HTR-8/SVneo (cell line): ENCODE measurements at places on chromosomes 1 and 21.

GRCh38 chr1:84621553-84621952 lies 47.3 kb upstream of the CTBS start:
- no peak for DNase-seq

DNA sequence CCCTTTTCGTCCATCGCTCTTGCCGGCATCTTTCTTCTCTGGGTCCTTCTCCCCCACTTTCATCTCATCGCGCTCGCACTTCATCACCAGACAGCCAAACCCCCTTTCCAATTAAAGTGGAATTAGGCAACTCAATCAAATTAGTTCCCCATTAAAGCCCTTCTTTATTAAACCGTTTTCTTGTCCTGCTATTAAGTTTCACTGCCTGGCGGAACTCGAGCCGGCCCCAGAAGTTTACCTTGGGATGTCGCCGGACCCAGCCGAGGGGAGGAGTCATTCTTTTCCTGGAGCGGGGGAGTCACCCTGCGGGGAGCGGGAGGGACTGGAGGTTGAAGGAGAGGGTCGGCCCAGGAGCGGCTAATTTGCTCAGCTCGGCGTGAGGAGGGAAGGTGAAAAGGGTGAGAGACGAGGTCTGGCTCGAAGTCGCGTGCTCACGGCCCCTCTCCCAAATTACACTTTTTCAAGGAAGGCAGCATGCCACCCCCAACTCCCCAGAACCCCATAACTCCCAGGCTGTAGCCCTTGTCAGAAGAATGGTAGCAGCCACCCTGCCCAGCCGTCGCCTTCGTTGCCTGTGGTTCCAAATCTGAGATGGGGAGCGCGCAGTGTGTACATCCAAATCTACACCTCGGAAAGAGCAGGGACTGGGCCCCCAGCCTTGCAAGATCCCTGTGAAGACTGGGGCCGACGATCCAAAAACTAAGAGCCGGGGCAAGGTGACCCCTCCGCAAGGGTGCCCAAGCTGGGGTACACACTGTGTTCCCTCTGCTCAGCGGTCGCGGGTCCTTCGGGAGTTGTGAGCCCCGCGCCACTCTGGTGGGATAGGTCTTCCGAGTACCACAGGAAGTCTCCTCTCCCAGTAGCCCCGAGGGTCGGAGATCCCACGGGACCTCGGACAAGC lies 6.4 kb downstream of the DMRTA2 start:
- no peak for DNase-seq

DNA sequence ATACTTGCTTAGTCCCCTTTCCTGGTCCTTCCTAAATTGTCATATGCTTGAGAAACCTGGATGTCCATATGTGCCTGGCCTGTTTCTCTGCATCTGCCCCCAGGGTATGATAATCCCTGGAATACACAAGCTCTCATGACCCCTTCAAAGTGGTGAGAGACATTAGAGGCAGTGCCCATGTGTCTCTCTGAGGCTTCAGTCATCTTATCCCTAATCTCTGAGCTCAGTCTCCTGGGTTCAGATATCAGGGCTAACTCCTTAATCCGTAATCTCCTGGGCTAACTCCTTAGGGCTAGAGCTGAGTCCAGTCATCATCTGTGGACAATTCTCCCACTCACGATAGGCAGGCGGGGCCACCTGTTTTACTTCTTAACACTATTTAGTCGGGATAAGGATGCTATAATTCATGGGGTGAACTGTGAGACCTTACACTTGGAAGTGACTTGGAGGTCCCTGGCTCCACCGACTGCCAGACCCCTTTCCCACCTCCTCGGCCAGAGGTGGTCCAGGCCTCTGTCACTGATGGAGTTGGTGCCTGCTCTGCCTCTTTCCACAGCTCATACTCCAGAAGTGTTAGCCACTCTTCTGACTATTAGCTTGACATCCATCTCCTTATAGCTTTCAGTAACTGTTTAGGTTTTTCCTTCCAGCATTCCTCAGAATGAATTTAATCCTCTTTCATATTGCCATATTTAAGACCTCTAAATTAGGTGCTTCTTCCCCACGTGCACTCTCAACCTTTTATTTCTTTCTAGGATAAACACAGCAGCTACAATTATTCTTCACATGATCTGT lies 22.7 kb downstream of the CCN1 start:
- no peak for DNase-seq

DNA sequence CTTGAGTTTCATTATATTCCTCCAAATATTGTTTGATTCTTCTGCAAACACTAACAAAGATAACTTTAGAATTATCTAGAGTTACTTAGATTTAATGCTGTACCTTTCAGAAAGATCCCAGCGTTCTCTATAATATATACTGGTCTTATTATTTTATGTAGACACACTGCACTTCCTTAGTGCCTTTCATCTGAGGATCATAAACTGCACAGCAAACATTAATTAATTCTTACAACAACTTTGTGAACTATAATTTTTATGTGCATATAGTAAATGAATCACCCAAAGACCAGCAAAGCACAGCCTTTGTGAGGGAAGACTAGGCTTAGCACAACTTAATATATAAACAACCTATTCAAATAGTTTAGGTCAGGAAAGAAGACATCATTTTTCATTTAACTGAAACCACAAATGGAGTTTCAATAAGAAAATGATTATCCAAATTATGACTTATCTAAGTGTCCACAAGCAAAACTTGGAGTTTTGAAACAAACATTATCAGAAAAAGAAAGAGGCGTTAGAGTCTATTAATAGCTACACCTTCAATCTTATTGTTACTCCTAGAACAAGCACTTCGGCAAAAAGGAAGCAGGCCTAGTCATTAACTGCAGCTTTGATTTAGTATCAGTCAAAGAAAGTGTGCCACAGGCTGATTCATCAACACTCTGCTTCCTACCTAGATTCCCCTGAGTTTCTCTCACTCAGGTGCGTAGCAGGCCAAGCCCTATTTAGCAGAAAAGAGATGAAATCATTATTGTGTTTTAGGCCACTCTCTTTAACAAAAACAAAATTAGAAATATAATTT lies 22.5 kb upstream of the RC3H1 start:
- no peak for DNase-seq

DNA sequence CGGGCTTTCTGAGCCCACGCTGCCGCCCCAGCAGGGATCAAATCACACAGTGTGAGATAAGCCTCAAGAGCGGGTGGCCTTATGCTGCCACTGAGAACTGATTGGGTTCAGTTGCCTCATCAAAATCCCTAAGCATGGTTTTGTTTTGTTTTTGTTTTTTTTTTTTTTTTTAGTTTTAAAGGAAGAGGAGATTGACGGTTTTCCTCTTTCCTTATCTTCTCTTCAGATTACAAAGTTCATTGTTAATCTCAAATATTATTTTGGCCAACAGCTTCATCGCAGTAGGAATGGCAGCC lies 651 bp downstream of the COA6 start:
- no peak for DNase-seq

DNA sequence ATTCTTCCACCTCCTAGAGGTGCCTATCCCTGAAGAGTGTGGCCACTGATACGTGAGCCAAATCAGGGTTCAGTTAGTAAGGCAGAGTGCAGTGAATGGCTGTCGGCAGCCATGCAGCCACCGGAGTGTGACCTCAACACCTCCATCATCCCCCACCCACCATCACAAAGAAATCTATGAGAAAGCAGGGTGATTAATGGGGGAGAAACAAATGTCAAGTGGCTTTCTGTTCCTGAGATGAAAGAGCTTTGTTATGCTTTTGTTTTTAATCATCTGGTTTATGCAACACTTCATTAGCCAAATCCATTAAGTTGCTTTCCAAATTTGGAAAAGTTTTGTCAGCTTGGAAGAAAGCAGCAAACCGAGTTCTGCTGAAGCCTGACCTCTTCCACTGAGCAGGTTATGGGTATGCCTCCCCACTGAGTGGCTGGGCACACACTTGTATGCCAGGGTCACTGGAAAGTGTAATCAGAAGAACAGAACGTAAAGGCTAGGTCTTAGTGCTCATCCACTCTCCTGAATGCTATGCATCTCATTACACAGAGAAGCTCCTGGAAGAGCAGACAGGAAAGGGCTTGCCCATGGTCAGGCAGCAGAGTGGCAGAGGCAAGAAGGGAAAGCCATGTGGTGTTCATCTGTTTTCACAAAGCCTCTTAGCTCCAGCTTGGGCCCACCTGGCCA lies 57.1 kb upstream of the ATP1B1 start:
- DNase-seq, result no peak

DNA sequence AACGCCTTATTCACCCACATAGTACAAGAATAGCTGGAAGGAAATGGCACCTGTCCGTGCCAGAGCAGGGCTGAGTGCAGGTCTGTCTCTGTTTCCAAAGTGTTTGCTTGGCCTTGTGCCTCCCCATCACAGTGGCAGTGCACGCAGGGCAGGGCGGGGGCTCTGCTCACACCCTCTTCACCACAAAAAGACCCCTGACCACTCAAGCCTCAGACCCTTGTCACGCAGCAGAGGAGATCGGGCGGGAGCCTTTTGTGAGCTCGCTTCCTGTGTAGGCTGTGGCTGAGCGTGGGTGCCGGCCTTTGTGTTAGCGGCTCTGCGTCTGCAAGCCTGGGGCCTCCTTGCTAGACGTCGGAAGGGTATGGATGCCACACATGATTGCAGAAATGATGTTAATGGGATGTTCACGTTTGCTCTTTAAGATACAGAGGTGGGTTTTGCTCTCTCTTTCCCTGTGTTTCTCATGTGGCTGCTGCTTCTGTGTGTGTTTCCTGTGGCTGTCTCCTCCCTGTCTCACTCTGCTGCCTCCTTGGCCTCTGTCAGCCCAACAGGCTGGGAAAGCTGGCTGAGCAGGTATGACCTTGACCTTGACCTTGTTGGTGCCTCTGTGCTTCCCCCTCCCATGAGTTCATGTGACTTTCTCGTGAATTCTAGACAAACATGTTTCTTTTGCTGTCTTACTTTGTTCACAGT lies 45.4 kb downstream of the S100B start:
- no peak for DNase-seq

DNA sequence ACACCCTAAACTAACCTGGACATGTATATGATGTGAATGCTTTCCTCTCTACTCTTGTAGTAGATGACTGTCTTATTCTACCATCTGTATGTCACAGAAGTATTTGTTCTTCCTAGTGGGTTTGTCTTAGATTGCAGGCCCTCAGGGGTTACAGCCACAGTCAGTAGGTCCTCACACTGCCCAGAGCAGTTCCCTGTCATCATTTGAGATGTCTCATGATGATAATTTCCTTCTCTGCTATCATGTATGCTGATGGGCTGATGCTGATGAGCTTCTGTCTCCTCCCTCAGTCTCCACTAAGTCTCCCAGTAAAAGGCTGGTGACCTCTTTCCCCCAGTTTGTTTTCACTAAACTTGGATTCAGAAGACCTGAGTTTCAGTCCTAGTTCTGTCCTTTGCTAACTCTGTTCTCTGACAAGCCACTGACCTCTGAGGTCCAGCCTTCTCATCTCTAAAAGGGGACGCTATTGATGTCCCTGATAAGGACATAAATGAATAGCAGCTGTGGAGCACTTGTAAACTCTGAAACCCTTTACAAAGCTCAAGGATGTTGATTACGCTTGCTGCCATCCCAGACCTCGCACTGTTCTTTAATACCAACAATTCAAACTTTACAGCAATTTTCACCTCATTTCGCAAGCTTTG lies 3.1 kb upstream of the ETV3 start:
- DNase-seq, result no peak

- DNase-seq, result no peak
These were observed 342.2 kb downstream of the OMA1 start for GRCh38 chr1:58204284-58204683.

DNA sequence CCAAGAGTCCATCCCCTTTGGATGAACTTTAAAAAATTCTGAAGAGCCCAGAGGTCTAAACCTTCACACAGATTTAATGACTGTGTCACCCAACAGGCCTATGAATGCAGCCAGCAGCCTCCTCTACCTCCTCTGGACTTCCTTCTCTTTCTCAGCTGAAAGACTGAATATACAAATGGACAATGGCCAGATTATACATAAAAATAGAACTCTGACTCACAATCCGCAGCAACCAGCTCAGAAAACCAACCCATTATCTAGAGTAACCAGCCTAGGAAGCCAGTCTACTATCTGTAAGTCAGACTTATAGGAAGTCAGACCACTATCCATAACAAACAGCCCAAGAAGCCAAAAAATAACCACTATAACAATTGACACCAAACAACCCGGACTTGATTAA lies 224.5 kb downstream of the ASTN1 start:
- no peak for DNase-seq

DNA sequence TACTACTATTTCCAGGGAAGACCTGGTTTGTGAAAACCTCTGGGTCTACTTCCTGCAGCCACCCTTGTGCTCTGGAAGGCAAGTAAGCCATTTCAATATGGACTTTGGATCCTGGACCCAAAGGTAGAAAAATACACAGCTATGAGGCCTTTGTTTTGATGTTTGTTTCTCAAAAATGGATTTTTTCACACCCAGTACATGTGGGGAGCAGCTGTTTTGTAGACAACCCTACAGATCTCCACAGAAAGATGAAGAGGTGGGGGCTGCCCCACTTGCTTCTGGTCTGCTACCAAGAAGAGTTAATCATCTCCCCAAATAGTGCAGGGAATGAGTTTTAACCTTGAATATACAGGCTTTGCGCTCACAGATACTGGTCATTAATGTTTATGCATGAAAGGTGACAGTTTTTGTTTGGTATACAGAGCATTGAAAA lies 29.2 kb downstream of the ZNF281 start:
- DNase-seq, result no peak
